Neuronal stem cell (in vitro differentiated cells): ENCODE measurements at places on chromosomes 12 and 14.

DNA sequence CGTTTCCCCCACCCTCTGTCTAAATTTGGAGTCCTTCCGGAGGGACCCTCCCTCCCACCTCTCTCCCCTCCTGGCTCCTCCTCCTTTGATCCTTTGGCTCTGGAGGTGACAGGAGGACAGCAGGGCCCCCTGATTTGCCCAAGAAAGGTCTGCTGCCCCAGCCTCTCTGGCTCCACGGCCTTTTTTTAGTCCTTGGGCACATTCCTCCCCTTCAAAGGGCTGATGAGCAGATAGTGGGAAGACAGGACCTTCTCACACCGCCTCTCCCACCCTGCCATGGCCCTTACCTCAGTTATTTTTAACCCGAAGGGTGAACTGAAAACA lies 196 bp upstream of the MYH6 start:
- H3K36me3 ChIP-seq, result no peaks in the 10 kb centered on the region
- peaks cover 5% of the 10 kb centered on the region for H3K4me1 ChIP-seq
- no peak for DNase-seq
- H3K4me3 ChIP-seq, result no peak overlapping the region
- no peak overlapping the region for H3K27ac ChIP-seq

DNA sequence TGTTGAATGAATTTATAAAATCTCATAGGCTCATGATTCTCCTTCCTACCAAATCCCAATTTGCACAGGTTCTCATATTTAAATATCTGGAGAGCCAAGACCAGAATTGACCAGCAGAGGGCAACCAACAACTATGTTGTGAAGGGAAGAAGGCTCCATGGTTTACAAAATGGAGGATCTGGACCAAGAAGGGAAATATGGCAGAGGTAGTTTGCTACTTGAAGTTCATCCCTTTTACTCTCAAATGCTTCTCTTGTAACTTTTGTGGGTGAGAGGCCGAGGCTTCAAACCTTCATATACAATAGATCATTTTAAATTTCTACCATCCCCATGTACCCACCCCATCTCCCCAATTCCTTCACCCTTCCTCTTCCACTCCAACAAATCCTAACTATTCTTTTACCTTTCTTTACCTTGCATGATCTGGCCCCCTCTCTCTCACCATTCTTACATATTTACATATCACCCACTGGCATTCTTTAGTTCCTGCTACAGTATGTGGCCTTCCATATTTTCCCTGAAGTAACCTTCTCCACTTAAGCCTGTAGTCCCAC lies 3.8 kb upstream of the SMARCC2 start:
- no peaks in the 10 kb centered on the region for H3K36me3 ChIP-seq
- H3K4me1 ChIP-seq, result peaks cover 4% of the 10 kb centered on the region
- peak; percentile 65 for DNase-seq
- H3K27me3 ChIP-seq, result no peaks in the 10 kb centered on the region
- H3K27ac ChIP-seq, result no peak overlapping the region
- H3K4me3 ChIP-seq, result no peak overlapping the region

DNA sequence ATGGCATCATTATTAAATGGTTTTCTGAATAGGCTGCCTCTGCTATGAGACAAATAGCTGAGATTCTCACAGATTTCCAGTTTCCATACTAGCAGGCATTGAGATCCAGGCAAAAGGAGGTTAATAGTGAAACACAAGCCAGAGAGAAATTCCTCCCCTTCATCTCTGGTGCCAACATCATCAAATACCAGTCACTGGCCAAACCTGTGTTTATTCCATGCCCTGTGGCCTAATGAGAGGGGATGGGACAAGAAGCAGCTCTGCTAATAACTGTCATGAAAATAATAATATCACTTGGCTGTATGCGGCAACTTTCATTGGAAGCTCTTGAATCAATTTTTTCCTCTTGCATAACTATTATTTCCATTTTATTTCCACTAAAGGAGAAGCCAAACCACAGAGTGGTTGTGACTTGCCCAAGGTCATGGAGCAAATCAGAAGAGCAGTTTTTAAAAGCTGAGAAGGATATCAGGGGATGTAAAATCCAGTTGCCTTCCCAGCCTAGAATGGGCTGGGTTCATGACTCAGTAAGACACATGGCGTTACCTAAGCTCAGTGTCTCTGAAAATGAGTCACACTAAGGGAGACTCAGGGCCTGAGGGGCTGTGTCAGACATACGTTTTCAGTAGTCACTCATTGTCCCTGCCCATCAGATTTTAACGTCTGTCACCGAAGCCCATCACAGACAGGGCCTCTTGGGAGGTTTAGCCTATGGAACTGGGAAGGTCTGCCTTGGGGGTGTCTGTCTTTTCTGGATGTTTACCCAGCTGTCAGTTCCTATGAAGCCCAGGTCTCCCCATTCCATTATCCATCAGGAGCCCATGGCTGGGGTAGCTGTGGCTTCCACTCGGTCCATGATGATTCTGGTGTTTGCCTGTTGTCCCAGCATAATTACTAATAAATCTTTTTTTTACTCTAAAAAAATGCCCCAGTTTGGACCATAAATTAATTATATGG lies 208.8 kb upstream of the EEA1 start:
- DNase-seq, result no peak
- no peaks in the 10 kb centered on the region for H3K36me3 ChIP-seq
- H3K27me3 ChIP-seq, result no peaks in the 10 kb centered on the region
- H3K27ac ChIP-seq, result no peak overlapping the region
- no peaks in the 10 kb centered on the region for H3K4me1 ChIP-seq
- no peak overlapping the region for H3K4me3 ChIP-seq

GRCh38 chr12:124370851-124371250 lies 76.0 kb downstream of the RFLNA start:
- H3K27ac ChIP-seq, result no peak overlapping the region
- no peaks in the 10 kb centered on the region for H3K27me3 ChIP-seq
- peaks cover 25% of the 10 kb centered on the region for H3K36me3 ChIP-seq
- H3K4me1 ChIP-seq, result peaks cover 4% of the 10 kb centered on the region
- H3K4me3 ChIP-seq, result no peak overlapping the region

GRCh38 chr14:46550836-46551235 lies 100.7 kb downstream of the RPL10L start:
- no peak overlapping the region for H3K4me3 ChIP-seq
- no peak for DNase-seq
- H3K4me1 ChIP-seq, result no peaks in the 10 kb centered on the region
- no peak overlapping the region for H3K27ac ChIP-seq

DNA sequence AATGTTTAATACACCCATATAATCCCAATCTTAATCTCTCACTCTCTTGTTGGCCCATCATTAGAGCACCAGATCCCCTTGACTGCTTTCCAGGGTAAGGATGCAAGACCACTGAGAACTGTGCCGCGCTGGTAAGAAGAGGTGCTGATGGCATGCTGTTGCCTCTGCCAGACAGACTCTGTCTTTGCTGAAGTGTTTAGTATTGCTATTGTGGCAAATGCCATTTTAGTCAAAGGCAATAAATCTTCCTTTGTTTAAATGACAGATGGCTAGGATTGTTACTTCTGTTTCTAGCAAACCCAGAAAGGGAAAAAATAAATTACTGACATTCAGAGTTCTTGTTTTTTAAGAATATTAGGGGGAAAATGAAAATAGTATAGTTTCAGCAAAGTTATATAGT lies 152.3 kb downstream of the MON2 start:
- H3K36me3 ChIP-seq, result peaks cover 5% of the 10 kb centered on the region
- peaks cover 4% of the 10 kb centered on the region for H3K4me1 ChIP-seq
- no peaks in the 10 kb centered on the region for H3K27me3 ChIP-seq
- H3K27ac ChIP-seq, result no peak overlapping the region
- no peak overlapping the region for H3K4me3 ChIP-seq
- no peak for DNase-seq

GRCh38 chr12:111353603-111354295 lies 15.1 kb downstream of the PHETA1 start:
- no peak overlapping the region for H3K27ac ChIP-seq
- H3K27me3 ChIP-seq, result no peaks in the 10 kb centered on the region
- DNase-seq, result no peak
- H3K4me3 ChIP-seq, result no peak overlapping the region
- no peaks in the 10 kb centered on the region for H3K36me3 ChIP-seq

DNA sequence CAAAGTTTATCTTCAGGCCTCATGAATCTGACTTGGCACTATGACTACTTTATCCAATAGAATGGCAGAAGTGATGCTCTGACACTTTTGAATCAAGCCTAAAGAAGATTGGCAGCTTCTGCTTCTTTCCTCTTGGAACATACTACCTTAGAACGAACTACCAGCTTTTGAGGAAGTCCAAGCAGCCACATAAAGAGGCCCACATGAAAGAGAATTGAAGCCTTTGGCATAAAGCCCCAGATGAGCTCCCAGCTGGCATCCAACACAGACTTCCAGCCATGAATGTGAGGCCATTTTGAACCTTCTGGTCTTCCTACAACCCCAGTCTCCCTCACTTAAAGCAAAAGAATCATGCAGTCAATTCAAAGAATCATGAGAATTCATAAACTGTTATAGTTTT lies 65.8 kb downstream of the EEA1 start:
- H3K4me3 ChIP-seq, result no peak overlapping the region
- H3K27me3 ChIP-seq, result no peaks in the 10 kb centered on the region
- no peak overlapping the region for H3K27ac ChIP-seq
- peaks cover 3% of the 10 kb centered on the region for H3K36me3 ChIP-seq
- no peak for DNase-seq
- no peaks in the 10 kb centered on the region for H3K4me1 ChIP-seq

GRCh38 chr14:78618368-78618767 lies 448.2 kb downstream of the NRXN3 start:
- H3K4me3 ChIP-seq, result no peak overlapping the region
- H3K27ac ChIP-seq, result no peak overlapping the region
- no peak for DNase-seq

GRCh38 chr12:122295877-122296276 lies 29.6 kb upstream of the VPS33A start:
- no peak for DNase-seq
- H3K27me3 ChIP-seq, result no peaks in the 10 kb centered on the region
- no peaks in the 10 kb centered on the region for H3K4me1 ChIP-seq
- no peak overlapping the region for H3K4me3 ChIP-seq

- no peaks in the 10 kb centered on the region for H3K36me3 ChIP-seq
- no peaks in the 10 kb centered on the region for H3K27me3 ChIP-seq
Observed at GRCh38 chr12:110689281-110690126, 589 bp upstream of the HVCN1 start.

DNA sequence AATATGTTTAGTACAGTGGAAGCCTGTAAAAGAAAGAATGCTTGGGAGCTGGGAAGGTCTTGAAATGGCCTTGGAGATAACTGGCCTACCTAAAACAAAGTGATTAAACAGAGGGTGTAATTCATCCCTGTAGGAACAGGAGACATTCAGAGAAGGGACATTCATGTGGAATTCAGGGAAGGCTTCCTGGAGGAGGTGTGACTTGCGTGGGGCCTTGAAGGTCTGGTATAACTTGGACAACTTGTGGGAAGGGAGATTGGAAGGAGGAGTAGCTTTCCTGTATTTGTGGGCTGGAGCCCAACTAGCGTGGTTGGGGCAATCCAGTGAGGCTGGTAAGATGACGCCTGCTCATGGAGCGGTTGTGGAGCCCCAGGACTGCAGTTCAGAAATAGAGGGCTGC lies 156.4 kb downstream of the AACS start:
- H3K4me1 ChIP-seq, result no peaks in the 10 kb centered on the region
- no peak overlapping the region for H3K27ac ChIP-seq
- no peak overlapping the region for H3K4me3 ChIP-seq
- DNase-seq, result no peak
- H3K36me3 ChIP-seq, result no peaks in the 10 kb centered on the region
- H3K27me3 ChIP-seq, result no peaks in the 10 kb centered on the region

GRCh38 chr14:105304565-105304964 lies 3.8 kb upstream of the BRF1 start:
- H3K4me1 ChIP-seq, result peaks cover 4% of the 10 kb centered on the region
- no peaks in the 10 kb centered on the region for H3K36me3 ChIP-seq
- no peak overlapping the region for H3K4me3 ChIP-seq
